ENCODE measurements at places on chromosomes 3 and 15.

DNA sequence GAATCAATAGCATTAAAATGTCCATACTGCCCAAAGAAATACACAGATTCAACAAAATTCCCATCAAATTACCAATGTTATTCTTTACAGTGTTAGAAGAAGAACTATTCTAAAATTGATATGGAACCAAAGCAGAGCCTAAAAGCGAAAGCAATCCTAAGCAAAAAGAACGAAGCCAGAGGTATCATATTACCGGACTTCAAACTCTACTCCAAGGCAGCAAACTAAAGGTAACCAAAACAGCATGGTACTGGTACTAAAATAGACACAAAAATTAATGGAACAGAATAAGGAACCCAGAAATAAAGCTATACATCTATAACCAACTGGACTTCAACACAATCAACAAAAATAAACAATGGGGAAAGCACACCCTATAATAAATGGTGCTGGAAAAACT lies 167.5 kb downstream of the ADAMTS9 start:
- DNase-seq, result no peak

DNA sequence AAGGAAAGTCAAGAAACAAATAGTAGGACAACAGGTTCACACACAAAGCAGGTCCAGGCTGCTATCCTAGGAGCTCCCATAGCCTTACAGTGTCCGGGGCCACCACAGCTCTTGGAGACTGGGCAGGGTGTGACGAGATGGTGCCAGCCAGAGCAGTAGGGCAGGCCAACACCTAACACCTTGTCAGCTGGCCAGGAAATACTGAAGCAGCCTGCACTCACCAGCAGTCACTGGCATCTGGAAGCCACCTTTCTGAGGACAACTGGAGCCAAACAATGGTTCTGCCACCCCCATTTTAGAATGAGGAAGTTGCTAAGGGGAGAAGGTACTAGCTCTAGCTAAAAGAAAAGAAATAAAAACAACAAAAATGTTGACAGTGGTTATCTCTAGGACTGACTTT lies 47.2 kb downstream of the CCDC12 start:
- DNase-seq, result no peak

DNA sequence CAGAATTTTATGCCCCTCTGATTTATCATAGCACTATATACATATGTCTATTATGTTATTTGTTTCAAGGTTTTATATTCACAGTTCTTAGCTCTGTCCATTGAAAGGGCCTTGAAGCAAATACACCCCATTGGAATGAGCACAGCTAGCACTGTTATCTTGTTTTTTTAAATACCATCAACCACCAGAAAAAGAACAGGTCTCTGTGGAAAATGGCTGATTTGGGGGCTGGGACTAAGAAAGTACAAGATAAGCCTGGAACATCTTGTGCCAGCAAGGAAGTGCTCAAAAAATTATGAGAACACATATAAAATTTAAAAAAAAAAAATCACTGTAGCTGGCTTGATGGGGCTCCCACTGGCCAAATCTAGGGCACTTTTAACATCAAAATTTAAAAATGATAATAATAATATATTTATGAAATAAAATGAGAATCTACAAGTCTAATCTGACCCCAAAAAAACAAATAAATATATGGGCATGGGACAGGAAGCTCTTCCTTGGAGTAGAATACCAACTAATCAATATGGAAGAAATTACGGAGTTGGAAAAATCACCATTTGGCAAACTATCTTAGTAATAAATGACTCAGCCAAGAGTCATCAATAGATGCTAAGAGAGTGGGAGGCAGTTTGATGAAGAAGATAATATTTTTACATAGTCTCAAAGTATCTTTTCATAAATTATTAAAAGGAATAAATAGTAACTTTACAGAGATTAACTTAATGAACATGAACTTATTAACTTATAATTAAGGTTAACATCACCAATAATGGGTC lies 20.5 kb downstream of the IFT80 start:
- no peak for DNase-seq

GRCh38 chr3:54660714-54661132 lies 267.1 kb downstream of the LRTM1 start:
- DNase-seq, result no peak

DNA sequence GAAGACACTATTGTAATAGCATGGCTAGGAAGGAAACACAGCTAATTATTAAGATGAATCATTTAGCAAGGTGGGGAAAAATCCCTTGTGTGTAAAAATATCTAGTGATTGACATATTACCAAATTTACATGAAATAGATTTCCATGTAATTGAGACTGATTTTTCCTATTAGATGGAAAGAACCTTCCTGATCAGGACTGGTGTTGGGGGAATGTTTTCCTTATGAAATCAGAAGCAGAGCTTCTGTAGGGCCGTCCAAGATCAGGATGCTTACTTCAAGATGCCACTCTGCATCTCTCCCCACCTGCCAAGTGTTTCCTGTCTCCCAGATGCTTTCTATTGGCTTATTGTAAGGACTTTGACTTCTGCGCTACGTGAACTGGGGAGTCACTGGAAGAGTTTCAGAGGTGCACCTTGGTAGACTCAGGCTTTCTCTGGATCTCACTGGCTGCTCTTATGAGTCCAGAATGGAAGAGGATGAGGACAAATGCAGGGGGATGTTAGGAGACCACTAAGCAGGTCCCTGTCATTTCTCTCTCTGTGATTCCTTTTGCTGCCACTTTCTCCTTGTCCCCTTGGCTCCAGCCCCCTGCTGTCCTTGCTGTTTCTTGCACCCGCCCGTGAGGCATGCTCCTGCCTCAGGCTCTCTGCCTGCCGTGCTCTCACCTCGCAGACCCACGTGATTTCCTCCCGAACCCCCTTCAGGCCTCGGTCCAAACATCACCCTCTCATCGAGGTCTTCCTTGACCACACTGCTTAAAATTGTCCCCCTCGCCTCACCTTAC lies 30.1 kb downstream of the BTD start:
- no peak for DNase-seq

- DNase-seq, result no peak
Observed at GRCh38 chr3:72690629-72691028, 157.6 kb downstream of the SHQ1 start.

- DNase-seq, result no peak
Observed at GRCh38 chr15:48052946-48053345, 67.8 kb upstream of the SLC24A5 start.

DNA sequence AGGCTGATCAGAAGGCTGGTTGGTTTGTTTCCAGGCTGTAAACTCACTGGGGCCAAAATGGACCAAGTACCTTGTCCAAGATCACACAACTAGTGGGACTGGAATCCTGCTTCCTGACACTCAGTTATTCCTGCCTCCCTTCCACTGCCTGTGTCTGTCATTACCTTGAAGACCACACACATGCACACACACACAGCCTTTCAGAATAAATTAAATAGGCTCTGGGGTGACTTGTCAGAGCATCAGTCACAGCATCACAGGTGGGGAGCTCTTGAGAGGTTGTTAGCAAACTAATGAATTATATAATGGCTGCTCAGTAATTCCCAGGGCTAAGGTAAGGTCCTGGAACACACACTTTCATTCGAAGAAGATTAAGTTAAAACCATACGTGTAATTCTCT lies 231.8 kb downstream of the UACA start:
- DNase-seq, result no peak

- DNase-seq, result no peak
Observed at GRCh38 chr3:137202941-137203340, 245.2 kb downstream of the IL20RB start.

DNA sequence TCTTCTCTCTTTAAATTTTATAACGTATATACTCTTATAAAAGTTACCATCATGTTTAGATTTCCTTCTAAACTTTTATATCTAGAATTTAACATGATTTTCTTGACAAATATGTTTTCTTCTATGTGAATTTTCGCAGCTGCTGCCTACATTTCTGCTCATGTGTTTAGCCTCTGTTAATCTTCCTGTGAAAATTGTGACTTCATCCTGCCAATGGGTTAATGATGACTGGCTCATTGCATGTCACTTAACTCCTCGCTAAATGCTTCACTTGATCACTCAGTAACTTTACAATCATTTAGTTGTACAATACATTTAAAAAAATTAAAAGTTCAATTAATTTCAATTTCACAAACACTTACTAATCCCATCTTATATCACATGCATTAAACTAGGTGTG lies 178.1 kb downstream of the LPP start:
- DNase-seq, result no peak

GRCh38 chr3:184592371-184593219 lies 31.0 kb downstream of the EPHB3 start:
- no peak for DNase-seq

DNA sequence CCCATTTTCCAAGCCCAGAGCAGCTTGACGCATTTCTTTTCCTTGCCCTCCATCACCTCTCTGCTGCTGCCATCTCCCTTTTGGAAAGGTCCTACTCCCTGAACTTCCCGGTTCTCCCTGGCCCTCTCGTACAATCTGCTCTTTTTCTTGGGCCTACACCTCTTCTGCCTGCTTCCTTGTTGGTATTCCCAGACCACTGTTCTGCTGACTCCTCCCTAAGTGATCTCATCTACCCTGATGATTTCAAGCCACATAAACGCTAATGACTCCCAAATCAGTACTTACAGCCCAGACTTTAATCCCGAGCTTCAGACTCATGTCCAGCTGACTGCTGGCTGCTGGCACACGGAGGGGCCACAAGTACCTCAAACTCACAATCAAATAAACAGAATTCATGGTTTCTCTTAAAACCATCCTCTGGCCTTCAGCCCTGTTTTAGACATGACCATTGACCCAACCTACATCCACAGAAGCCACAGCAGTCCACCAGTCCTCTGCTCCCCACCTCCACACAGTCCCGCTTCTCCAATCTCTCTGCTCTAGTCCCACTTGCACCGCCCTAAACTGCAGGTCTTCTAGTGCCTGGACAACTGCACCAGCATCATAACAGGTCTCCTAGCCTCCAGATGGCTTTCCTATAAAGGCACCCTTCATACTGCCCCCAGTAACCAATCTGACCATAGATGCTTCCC lies 57.6 kb downstream of the AAGAB start:
- DNase-seq, result no peak

GRCh38 chr3:23645533-23646183 lies 160.1 kb upstream of the UBE2E1 start:
- no peak for DNase-seq

- no peak for DNase-seq
Observed at GRCh38 chr15:40768521-40769273, 1.1 kb upstream of the C15orf62 start.

DNA sequence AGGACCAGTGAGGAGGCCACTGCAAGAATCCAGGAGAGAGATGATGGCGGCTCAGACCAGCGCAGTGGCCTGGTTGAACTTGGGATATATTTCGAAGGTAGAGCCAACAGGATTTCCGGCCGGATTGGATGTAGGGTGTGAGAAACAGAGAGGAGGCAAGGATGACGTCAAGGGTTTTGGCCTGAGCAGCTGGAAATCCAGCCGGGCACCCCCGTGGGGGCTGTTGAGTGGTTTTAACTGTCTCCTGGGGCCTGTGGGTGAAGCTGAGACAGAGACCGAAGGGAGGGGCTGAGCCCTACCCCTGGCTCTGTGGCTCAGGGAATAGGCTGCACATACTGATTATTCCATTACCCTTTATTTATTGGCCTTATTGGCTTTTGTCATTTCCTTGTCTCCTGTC lies 45.7 kb downstream of the EXOG start:
- no peak for DNase-seq

- no peak for DNase-seq
Observed at GRCh38 chr15:75770131-75770530, 57.5 kb upstream of the CSPG4 start.

DNA sequence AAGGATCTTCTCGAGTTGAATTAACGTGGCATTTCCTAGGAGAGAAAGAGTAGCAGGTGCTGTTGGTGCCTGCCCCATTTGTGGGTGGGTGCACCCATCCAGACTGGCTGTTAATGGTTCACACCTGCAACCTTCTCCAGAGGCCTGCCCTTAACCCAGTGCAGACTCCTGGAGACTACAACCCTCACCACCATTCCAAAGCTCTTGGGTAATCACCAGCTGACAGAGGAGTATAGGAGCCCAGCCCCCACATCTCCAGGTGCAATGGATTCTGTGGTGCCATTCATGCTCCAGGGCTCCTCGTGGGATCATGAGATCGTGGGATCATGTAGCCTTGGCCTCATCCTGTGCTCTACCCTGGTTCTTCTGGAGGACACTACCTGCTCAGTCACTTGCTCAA lies 60.2 kb downstream of the SEMA5B start:
- DNase-seq, result no peak

- no peak for DNase-seq
Observed at GRCh38 chr15:100565591-100565990, 36.4 kb downstream of the LINS1 start.

DNA sequence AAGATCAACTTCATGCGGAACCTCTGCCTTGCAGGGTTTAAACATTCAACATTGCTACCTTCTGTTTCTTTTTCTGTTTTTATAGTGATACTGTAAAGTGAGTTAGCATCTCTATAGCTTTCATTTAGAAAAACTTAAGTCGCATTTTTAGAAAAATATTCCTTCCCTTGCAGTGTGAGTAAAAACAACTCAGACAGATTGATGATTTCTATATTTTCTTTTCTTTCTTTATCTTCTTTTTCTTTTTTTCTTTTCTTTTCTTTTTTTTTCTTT lies 2.8 kb upstream of the MEIS2 start:
- no peak for DNase-seq

GRCh38 chr3:113606539-113607218 lies 74.3 kb downstream of the SIDT1 start:
- DNase-seq, result peak; percentile 1

DNA sequence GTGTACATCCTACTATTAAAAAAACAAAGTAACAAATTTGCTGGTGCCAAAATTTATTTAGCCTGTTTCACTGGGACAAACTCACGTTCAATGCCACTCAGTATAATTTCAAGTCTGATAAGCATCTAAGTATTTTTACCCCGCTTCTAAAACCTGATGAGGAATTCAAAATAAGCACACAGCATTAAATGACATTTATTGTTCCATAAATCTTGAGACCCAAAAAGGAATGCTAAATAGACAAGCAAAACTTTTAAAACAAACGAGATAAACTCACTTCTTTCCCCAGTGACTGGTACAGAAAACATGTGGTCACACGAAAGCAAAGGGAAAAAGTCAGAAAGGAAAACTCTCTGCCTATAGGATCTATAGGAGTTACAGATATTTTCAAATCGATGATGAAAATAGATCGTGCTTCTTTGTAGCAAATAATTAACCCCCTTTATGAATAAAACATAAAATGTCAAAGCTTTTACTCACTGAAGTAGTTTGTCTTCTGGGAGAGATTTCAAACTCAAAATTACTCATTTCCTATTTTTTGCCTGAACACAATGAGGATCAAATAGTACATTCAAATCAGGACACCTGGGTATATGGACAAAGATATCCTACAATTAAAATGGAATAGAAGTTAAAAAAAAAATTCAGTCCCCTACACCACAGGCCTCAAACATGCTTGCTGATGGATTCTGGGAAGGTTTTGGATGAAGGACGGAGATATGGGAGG lies 51.7 kb downstream of the UBP1 start:
- DNase-seq, result no peak

- DNase-seq, result no peak
Observed at GRCh38 chr15:65213241-65213640, 2.0 kb upstream of the CILP start.

DNA sequence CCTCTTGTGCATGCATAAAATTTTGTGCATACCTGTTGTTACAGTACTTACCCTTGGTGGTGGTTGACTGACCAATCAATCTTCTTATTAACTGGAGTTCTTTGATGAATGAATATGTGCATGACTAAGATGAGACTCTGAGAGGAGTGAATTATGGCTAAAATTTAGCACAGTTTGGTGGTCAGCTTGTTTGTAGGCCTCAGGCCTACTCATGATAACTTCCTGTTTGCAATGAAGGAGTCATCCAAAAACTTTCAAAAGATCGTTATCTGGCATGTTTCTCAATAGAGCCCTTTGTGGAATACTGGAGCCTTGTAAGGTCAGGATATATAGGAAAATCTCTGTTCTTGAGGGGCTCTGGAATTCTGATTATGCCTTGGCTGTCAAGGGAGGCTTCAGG lies 66.5 kb downstream of the LEKR1 start:
- no peak for DNase-seq

All from stimulated activated CD4-positive, alpha-beta T cell treated with anti-CD3 and anti-CD28 coated beads, Interleukin-12 subunit alpha, Interleukin-12 subunit beta, amount 100 ng/mL, for 4 hours (primary cell).